ENCODE measurements at places on chromosomes 16 and 17.
A peak's percentile ranks its signal among the peaks of the same experiment; 100 is the strongest.

DNA sequence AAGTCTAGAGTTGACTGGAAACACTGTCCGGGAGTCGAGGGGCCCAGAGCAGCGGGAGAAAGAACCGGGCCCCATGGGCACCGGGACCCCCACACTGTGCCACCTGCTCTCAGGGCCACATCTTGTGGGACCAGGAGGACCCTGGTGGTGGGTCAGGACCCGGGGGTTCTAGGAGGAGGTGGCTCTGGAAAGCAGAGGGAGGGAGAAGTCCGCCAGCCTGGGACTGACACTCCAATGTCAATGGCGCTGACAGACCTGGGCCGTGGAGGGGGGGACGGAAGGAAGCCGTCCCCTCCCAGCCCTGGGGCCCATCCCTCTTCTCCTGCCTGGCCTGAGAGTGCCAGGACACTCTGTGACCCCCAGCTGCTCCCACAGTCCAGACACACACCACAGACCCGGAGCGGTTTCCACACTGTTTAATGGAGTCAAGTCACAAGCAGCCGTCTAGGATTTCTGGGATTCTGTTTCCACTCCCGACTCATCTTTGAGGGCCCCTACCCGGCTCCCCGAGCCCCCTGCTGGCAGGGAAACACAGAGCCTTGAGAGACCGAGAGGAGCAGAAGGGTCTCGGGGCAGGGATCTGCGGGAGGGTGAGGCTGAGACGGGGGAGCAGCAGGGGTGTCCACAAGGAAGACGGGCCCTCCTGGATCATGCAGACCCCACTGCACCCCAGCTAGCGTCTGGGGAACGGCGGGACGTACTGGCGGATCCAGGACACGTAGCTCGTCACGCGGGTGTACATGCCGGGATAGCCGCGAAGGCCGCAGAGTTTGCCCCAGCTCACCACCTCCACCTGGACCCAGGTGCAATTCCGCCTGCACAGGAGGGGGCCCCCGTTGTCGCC, 23.5 kb upstream of the UBE2I start:
- DNase-seq: no peak

DNA sequence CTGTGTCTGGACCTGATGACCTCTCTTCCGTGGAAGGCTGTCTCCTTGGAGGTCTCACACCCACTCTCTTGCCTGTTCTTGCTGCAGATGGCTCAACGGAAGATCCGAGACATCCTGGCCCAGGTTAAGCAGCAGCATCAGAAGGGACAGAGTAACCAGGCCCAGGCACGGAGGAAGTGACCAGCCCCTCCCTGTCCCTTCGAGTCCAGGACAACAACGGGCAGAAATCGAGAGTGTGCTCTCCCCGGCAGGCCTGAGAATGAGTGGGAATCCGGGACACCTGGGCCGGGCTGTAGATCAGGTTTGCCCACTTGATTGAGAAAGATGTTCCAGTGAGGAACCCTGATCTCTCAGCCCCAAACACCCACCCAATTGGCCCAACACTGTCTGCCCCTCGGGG, 52.1 kb downstream of the IGF2BP1 start:
- DNase-seq: no peak

DNA sequence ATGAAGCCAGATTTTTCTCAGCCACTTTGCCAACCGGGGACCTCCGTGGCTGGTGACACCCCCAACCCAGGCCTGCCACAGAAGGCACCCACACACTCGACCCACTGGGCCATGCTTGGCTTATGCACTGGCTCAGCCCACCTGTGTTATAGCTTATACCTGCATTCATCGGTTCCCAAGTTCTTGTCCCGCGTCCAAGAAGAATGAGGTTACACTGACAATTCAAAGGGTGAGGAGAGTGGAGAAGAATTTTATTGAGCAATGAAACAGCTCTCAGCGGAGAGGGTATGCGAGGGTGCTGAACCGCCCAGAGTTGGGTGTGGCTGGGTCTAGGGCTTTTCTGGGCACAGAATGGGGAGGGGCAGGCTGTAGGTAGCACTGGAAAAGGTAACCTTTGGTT, 22.2 kb upstream of the CDH15 start:
- DNase-seq: no peak

- no peak for DNase-seq
Measured at GRCh38 chr16:3754772-3755171, 37.4 kb upstream of the TRAP1 start.

DNA sequence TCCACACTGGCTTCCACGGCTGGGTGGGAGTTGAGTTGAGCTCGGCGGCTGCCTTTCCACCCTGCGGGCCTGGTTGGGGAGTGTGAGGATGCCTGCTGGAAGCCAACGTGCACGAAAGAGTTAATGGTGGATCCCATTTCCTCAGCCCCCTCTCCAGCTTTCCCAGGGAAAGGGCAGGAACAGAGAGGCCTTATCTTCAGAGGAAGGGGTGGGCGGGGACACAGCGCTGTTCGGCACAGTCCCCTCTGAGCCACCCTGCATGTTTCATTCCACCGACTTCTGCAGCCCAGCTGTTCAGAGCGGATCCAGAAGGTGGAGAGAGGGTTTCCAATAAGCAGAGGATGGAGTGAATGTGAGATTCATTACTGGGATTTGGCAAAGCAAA, 295.3 kb downstream of the SEC14L1 start:
- no peak for DNase-seq

- peak; percentile 35 for DNase-seq
Measured at GRCh38 chr17:38871247-38872015, 1.6 kb downstream of the LASP1 start.

DNA sequence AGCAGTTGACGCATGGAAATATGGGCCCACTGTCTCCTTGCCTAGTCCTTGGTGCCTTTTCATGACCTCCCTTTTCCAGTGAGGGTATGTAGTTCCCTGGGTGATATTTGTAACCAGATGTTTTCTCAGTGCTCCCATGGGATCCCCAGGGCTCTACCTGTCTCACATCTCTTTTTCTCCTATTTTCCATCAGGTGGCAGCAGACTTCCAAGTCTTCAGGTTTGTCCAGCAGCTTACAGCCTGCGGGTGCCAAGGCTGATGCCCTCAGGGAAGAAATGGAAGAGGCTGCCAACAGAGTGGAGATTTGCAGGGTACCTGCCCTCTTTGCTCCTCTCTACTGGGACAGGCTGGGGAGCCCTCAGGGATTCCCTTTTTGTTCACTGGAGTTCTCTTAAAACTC, 89.1 kb downstream of the ELAC2 start:
- no peak for DNase-seq

- no peak for DNase-seq
Measured at GRCh38 chr16:12255919-12256665, 279.6 kb downstream of the SNX29 start.

- no peak for DNase-seq
Measured at GRCh38 chr17:205148-205669, 23.8 kb upstream of the DOC2B start.

GRCh38 chr16:66603537-66604375, 748 bp upstream of the CMTM3 start:
- peak; percentile 27 for DNase-seq

- DNase-seq: no peak
Measured at GRCh38 chr16:85990861-85991301, 91.9 kb downstream of the IRF8 start.

DNA sequence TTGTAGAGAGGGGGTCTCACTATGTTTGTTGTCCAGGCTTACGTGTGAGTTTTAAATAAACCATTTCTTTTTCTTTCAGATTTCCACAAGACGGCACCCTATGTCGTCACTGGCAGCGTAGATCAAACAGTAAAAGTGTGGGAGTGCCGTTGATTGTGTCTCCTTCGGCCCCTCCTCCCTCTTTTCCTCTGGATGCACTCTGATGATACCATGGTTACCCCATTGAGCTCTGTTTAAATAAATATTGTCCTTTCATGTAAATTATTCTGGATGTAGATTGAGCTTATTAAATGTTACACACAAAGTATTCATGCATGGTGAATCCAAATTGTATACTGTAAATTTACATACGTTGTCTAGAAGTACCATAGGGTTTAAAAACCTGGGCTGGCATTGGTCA, 29.9 kb downstream of the CLUH start:
- no peak for DNase-seq

DNA sequence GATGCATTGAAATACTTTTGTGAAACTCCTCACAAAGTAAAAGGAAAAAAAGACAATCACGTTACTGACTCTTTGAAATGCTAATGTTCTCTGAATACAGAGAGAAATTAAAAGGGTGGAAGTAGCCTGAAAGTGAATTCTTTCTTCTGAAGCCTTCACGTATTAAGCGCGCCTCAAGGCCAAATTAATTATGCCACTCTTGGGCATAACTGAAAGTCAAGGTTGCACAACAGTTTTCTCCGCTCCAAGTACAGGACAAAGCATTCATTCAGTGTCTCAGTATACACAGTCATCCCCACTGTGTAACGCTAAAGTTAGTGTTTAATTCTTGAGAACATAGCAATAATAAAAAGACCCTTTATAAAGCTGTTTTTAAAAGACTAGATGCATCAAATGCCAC, 21.5 kb downstream of the PARN start:
- DNase-seq: no peak

- no peak for DNase-seq
Measured at GRCh38 chr16:86370062-86370461, 140.3 kb upstream of the FOXF1 start.

DNA sequence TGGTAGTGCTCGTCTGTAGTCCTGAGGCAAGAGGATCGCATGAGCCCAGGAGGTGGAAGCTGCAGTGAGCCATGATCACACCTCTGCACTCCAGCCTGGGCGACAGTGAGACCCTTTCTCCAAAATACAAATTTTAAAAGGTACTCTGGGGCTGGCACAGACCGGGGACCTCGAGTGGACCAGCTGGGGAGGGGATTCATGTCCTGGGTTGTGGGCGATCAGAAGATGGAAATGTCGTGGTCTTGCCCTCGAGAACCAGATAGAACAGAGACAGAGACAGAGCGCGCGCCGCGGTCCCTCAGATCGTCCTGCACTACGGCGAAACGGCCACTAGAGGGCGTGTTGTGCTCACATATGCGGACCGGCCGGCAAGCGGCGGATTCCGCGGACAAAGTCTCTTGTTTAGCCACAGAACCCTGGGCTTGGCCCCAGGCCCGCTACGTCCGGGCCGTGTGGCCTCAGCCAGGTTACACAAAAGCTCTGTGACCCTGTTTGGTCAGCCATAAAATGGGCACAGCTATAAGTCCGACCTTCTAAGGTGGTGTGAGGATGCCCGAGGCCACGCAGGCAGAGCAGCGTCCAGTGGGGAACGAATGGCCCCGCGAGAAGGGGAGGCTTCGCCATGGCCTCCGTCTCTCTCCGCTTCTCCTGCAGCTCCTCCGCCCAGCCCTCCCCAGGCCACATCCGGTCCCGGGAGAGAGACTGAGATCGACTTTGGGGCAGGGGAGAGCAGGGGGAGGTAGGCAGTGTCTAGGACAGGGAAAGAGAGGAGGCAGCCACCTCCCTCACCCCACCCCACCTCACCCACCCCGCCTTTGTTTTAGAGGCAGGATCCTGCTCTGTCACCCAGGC, 14.6 kb upstream of the SBK1 start:
- peak; percentile 84 for DNase-seq

DNA sequence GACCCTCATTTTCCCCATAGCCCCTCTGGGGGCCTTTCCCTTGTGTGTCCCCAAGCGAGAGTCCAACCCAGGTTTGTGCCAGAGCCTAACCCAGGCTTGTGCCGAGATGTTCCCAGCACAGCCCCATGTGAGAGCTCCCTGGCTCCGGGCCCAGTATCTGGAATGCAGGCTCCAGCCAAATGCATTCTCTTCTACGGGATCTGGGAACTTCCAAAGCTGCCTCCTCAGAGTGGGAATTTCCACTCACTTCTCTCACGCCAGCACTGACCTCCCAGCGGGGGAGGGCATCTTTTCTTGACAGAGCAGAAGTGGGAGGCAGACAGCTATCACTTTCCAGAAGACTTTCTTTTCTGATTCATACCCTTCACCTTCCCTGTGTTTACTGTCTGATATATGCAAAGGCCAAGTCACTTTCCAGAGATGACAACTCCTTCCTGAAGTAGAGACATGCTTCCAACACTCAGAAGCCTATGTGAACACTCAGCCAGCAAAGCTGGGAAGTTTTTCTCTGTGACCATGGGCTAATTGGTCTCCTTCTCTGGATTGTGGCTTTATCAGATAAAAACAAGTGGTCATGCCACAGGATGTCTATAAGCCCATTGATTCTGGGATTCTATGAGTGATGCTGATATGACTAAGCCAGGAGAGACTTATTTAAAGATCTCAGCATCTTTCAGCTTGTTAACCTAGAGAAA, 2.5 kb upstream of the CCL2 start:
- no peak for DNase-seq

DNA sequence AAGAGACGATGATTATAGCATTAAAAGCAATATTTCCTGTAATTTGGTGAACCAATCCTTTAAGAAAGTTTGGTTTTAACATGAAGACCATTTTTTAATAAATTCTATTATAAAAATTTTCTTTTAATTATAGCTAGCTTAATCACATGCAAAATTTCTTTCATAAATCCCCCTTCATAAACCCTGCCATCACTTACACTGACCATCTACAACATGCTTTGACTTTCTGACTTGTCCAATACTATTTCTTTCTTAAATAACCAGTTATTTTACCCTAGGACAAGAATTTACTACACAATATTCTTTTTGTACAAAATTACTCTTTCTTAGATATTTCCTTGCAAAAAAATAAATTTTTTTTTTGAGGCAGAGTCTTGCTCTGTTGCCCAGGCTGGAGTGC, 1334.8 kb downstream of the CDH11 start:
- DNase-seq: no peak

GRCh38 chr16:85433477-85433876, 179.6 kb upstream of the GSE1 start:
- DNase-seq: no peak

DNA sequence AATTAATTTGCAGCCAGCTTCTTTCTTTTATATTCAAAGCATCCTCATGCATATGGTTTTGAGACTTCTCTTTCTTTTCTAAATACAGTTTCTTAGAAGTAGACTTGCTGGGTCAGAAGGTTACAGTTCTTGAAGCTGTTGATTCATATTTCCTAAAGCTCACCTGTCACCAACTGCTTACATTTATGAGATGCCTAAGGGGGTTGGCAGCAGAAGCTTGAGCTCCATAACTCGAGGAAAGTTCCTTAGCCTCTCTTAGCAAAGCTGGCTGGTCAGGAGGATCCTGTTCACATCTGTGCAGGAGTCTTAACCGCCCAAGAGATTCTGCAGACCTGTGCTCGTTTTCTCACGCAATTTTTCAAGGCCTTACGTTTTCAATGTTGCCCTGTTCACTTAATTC, 218.8 kb downstream of the SNX29 start:
- no peak for DNase-seq

GRCh38 chr16:9035996-9036395, 55.4 kb upstream of the HAPSTR1 start:
- no peak for DNase-seq

Data from stimulated activated CD8-positive, alpha-beta memory T cell treated with anti-CD3 and anti-CD28 coated beads, Interleukin-4, amount 100 ng/mL, for 1 hour (primary cell).